Pericardium fibroblast (primary cell): ENCODE measurements at places on chromosomes 4 and X. TPM values are rescaled to one million over a fixed set of nuclear protein-coding genes. Genes with fewer than 3 reads are reported as not detected.

Gene PLXNB3
- total RNA-seq = 1.6 and 7.5 TPM in 2 replicates

Gene NKAP
- 3.6 and 4.0 TPM in 2 replicates for total RNA-seq

Gene RBM47
- 2.2 and 2.6 TPM in 2 replicates for total RNA-seq

Gene N4BP2
- 4.0 and 7.4 TPM in 2 replicates for total RNA-seq

Gene GPR101
- total RNA-seq = not detected in 2 replicates

Gene CT45A8
- total RNA-seq = not detected in 2 replicates

Gene XPNPEP2
- total RNA-seq = 5.7 and 13.9 TPM in 2 replicates

Gene PAK3
- 0.09 and 0.12 TPM in 2 replicates for total RNA-seq

Gene ZNF185
- 4.6 and 5.0 TPM in 2 replicates for total RNA-seq

Gene PLP1
- total RNA-seq = 2.5 and 5.8 TPM in 2 replicates

Gene FRAS1
- total RNA-seq = 40.4 and 53.8 TPM in 2 replicates

Gene TMPRSS11B
- total RNA-seq = not detected in 2 replicates

Gene GATA1
- total RNA-seq = not detected in 2 replicates

Gene SULT1E1
- total RNA-seq = 47.0 and 125 TPM in 2 replicates

Gene MAGEE2
- total RNA-seq = not detected in 2 replicates

Gene BEND2
- not detected in 2 replicates for total RNA-seq

Gene RPS6KA6
- 0.23 and 4.3 TPM in 2 replicates for total RNA-seq

Gene HSFX3
- not detected in 2 replicates for total RNA-seq

Gene GLUD2
- total RNA-seq = 0.68 and 1.8 TPM in 2 replicates

Gene FGF5
- 0.12 and 1.9 TPM in 2 replicates for total RNA-seq

Gene TLR6
- 1.3 and 2.5 TPM in 2 replicates for total RNA-seq

Gene CTSO
- 13.7 and 15.5 TPM in 2 replicates for total RNA-seq

Gene CTAG2
- not detected in 2 replicates for total RNA-seq

Gene MAP3K15
- total RNA-seq = not detected in 2 replicates

Gene HMGB2
- 15.9 and 30.0 TPM in 2 replicates for total RNA-seq

Gene MAGEA2
- total RNA-seq = not detected in 2 replicates

Gene PNMA5
- total RNA-seq = not detected in 2 replicates
